ENCODE measurements at places on chromosomes 7 and 10.

- DNase-seq, result no peak
Observed at GRCh38 chr10:68077026-68077425, 1.9 kb upstream of the HERC4 start.

DNA sequence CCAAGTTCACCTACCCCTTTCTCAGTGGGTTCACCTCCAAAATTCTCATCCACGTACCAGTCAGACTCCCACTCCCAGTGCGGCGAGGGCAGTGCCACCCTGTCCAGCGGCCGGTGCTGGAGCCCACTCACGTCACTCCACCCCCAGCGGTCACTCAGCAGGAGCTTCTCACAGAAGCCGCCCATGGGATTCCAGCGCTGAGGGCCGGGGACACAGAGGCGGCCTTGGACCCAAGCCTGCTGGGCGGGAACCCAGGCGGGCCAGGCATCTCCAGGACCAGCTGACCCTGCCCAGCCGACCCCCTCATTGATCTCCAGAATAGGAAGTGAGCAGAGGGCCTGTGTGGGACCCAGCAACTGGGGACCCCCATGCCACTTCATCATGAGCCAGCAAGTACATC, 7.2 kb downstream of the TECPR1 start:
- no peak for DNase-seq

- DNase-seq, result no peak
Observed at GRCh38 chr7:10930551-10930950, 43.1 kb upstream of the PHF14 start.

DNA sequence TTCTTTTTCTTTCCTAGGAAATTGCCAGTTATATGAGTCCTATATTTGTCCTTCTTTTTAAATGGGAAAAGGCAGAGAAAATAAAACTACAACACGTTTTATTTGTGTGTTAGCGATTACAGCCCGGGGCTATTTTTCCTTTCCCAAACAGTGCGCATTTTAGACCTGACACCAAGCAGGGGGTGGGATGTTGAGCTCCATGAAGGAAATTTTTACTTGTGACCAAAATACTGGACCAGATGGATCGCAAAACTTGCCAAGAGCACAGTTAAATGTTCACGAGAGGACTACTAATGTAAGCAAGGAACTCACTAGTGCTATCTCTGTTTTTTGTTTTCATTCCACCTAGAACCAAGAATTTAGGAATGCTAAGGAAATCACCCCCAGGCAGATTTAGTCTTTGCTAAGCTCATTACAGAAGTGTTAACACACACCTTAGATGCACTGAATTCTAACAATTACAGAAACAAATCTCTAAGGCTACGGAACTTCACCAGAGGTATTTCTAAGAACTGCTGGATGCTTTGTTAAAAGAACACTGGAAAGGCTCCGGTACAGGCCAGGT, 114.8 kb downstream of the JAZF1 start:
- no peak for DNase-seq

- DNase-seq, result no peak
Observed at GRCh38 chr7:66189695-66190503, 15.2 kb upstream of the TPST1 start.

DNA sequence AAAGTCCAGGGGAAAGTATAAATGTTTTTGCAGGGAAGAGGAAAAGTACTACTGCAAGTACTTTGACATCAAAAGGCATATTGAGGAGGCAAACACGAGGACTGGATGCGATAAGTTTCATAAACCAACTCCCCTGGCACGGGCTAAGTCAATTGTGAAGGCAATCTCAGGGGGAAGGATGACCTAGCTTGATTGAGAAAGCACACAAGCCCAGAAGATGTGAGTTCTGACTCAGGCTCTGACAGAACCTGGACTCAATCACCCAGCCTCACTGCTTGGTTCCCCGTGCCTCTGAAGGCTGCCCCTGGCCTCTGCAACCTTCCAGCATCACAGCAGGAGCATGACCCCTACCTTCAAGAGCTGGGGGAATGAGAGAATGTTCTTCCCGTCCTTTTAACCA, 93.2 kb upstream of the ZNF438 start:
- DNase-seq, result peak; percentile 23

DNA sequence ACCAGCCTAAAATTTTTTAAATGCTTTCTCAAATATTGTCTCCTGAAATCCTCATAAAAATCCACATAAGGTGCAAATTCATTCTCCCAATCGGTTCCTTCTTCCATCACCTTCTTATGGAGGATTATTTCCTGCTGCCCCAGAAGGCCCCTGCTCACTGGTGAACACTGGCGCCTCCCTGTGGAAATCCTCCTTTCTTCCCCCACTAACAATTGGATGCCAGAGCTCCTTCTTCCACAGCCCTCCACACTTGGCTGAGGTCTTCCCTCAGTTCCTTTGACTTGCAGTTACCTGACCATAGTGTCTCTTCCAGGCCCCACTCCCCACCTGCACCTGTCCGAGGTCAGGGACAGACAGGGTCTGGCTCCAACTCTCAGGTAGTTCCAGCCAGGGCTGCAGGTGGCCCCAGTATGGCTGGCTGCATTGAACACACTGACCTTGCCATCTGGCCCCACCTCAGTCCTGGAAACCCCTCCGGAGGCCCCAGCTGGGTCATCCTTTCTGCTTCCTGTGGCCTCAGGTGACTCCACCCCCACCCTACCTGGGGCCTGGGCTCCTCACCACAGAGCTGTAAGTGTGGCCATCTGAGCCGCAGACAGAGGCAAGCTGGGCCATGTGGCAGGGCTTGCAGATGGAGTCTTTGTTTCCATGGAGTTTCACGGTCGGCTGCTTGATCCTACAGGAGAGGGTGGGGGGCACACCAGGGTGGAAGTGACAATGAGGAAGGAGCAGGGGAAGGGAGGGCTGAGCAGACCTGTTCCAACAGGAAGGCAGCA, 18.4 kb downstream of the SPOCK2 start:
- no peak for DNase-seq

DNA sequence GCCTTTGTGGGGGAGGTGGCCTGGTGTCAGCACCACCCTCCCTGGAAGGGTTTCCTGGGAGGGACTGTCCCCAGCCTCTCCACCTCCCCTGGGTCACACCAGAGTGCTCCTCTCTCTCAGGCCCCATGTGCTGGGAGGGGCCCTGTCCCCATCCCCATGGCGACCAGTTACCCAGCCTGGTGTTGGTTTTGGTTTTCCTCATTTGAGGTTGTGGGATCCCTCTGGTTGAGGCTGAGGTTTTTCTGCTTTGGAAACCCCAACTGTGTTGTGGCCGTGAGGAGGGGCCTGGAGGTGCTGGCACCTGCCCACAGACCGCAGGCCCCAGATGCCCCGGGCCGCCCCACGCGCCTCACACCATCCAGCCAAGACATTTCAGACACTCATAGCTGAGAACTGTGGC, 106.3 kb downstream of the GRK5 start:
- peak; percentile 83 for DNase-seq

- DNase-seq, result no peak
Observed at GRCh38 chr10:10432296-10433035, 585.2 kb upstream of the CELF2 start.

- DNase-seq, result no peak
Observed at GRCh38 chr7:110534241-110534931, 556.5 kb upstream of the LRRN3 start.
